NCI-H2081 treated with DMSO at 0.1 percent for 48 hours (cell line): ENCODE measurements at places on chromosomes 4 and X.

GRCh38 chr4:7886007-7886973, 53.4 kb downstream of the AFAP1 start:
- DNase-seq = no peak

- no peak for DNase-seq
Observed at GRCh38 chr4:107988763-107989035, 990 bp upstream of the HADH start.

GRCh38 chr4:188270273-188271069, 131.2 kb downstream of the TRIML1 start:
- DNase-seq = no peak

DNA sequence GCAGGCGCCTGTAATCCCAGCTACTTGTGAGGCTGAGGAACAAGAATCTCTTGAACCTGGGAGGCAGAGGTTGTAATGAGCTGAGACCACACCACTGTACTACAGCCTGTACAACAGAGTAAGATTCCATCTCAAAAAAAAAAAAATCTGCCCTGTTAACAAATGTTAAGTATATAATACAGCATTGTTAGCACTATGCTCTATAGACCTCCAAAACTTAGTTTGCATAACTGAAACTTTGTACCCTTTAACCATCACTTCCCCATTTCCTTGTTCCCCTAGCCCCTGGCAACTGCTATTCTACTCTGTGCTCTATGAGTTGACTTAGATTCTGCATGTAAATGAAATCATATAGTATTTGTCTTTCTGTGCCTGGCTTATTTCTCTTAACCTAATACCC, 76.7 kb downstream of the TAB3 start:
- no peak for DNase-seq

- DNase-seq = no peak
Observed at GRCh38 chr4:131551306-131551705, 1597.8 kb upstream of the PCDH10 start.

DNA sequence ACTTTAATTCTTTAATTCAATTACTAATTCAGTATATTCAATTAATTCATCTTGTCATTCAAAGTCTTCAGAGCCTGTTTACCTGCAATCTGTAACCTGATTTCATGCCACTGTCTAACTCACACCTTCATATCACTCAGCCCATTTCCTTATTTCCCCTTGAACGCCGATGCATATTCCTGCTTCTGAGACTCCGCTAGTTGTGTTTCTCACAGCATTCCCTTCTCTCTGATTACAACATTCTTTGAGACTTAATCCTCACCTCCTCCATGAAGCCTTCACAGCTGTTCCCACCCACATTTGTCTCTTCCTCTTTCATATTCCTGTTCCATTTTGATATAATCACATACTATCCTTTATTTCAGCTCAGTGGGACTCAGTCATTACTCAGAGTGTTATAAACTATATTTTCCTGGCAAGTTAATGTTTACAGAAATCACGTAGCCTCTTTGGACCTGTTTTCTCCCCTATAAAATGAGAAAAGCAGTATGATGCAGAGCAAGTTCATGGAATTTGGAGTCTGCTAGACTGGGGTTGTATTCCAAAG, 69.0 kb downstream of the MAP9 start:
- DNase-seq = no peak

DNA sequence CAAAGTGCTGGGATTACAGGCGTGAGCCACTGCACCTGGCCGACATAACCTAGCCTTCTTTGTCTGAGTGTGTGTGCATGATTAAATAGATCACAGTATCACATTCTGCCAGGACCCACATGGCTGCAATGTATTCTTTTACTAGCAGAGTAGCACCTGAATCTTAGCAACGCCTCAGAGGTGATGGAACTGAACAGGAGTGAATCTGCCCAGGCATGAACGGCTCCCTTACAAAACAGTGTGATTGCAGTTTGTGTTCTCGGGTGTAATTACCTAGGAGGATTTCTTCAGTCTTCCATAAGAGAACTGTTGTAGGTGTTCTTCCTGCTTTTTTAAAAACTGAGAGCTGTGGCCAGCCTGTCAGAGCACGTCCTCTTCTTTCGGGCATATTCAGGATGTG, 122.7 kb upstream of the STS start:
- no peak for DNase-seq

DNA sequence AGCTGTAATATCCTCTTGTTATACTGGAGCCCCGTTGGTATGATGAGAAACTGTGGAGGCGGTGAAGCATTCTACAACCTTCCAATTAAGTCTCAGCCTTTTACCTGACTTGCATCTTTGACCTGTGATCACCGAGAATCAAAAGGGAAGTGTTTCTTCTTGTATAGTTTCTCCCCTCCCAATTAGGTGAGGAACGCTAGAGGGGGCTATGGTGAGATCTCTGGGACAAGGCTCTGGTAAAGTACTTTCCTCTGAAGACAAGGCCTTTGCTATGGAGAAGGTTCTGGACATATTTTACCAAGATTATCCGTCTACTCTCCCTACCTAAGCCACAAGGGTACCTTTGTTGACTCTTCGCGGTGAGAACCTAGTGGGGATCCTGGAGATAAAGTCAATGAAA, 111.3 kb downstream of the CBLL2 start:
- no peak for DNase-seq

DNA sequence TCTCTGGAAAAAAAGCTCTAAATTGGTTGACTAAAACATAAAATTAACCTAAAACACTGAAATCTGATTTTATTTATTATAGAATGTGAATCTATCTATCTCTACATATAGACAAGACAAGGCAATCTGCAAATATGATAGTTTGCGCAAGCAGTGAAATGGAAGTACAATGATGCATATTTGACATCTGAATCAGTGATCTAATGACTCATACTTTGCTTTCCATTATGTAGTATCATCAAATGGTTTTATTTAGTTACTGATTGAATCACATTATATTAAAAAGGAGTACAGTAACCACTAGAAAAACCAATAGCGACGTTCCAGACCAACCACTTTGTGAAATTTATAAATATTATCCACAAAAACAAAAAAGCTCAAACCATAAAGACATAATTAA, 1969.3 kb downstream of the PCDH7 start:
- no peak for DNase-seq

GRCh38 chr4:3521621-3522325, 10.4 kb downstream of the LRPAP1 start:
- DNase-seq = no peak

DNA sequence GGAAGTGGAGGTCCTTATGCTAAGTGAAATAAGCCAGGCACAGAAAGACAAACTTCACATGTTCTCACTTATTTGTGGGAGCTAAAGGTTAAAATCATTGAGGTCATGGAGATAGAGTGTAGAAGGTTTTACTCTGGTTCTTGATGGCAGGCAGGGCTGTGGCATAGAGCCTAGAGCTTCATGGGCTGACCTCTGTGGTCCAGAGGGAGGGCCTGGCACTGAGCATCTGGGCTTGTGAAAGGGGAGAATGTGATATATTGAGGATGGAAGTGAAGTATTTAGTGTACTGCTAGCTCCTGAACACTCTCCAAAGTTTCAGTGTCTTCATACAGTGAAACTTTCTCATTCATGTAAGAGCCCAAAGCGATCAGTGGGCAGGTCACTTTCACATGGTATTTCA, 71.3 kb upstream of the ANXA3 start:
- no peak for DNase-seq

DNA sequence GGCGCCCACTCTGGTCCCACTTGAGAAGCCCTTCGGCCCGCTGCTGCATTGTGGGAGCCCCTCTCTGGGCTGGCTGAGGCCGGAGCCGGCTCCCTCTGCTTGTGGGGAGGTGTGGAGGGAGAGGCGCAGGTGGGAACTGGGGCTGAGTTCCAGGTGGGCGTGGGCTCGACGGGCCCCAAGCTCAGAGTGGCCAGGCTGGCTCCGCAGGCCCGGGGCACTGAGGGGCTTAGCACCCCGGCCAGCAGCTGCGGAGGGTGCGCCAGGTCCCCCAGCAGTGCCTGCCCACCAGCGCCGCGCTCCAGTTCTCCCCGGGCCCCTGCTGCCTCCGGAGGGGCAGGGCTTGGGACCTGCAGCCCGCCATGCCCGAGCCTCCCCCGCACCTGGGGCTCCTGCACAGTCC, 65.2 kb upstream of the SMIM10 start:
- DNase-seq = no peak

- no peak for DNase-seq
Observed at GRCh38 chr4:165325732-165326512, 1.5 kb upstream of the MSMO1 start.

GRCh38 chrX:42384956-42385355, 393.0 kb downstream of the PPP1R2C start:
- no peak for DNase-seq

DNA sequence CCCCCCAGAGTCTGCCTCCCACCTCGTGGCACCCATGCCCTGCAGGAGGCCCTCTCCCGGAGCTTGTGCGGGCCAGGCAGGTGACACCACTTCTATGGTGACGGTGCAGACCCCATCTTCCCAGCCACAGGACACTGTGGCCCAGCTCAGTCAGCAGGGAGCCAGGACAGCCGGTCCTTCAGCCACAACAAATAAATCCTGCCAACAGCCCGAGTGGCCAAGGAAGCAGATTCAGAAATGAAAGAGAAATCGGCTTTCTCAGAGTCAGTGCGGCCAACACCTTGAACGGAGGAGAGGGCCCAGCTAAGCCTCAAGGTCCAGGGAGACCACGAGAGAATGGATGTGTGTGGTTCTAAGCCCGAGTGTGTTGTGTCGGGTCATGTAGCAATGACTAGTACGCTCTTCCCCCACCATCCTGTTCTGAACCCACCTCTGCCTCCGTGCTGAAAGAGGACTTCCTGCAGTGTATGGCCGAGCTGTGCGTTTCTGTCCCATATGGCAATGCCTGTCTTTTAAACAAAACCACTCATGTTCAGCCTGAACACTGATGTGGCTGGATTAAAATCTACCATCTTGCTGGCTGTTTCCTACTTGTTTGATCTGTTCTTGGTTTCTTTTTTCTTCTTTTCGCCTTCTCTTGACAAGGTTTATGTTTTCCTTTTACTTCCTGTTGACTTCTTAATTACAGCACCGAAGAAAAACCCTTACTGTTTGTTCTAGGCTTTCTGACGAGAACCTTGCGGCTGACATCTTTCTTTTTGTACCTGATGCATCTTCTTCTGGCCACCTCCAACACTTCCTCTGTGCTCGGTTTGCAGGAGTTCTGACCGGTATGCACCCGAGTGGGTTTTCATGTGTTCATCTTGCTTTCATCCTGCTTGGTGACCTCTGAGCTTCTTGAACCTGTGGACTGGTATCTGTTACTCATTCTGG, 53.1 kb downstream of the GAK start:
- no peak for DNase-seq

- no peak for DNase-seq
Observed at GRCh38 chr4:141652161-141652778, 15.9 kb downstream of the IL15 start.

- no peak for DNase-seq
Observed at GRCh38 chrX:19875050-19875431, 12.4 kb downstream of the SH3KBP1 start.

DNA sequence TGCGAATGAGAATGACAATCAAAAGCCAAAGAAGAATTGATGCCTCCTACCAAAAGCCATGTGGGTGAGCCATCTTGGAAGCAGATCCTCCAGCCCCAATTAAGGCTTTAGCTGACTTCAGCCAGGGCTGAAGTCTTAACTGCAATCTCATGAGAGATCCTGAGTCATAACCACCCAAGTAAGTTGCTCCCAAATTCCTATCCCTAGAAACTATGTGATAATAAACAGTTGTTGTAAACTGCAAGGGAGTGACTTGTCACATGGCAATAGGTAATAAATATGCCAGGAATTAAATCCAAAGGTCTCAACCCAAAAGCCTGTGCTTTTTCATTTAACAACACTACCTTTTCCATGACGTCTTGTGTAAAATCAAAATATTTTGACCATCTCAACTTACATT, 154.2 kb upstream of the TBL1X start:
- no peak for DNase-seq

DNA sequence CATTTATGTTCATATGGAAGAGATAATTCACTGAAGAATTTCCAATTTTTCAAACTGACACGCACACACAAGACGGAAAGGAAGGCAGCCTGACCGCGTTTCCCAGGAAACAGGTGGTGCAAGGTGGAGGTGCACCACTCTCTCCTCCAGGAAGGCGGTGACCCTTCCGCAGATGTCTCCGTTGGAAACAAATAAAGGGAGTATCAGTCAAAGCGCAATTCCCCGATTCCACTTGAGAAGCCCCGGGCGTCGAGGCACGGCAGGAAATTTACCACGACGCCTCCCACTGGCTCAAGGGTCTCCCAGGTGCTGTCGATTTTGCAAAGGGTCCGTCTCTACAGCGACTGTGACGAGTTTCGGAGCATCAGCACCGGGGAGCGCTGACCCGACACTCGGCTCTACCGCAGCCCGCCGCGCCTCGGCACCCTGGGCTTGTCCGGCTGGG, 770 bp upstream of the TIGD2 start:
- DNase-seq = no peak

- no peak for DNase-seq
Observed at GRCh38 chrX:43446752-43447151, 209.3 kb upstream of the MAOA start.

GRCh38 chrX:47200385-47201150, 6.9 kb downstream of the UBA1 start:
- no peak for DNase-seq

- no peak for DNase-seq
Observed at GRCh38 chr4:72489267-72489666, 79.8 kb downstream of the ADAMTS3 start.

DNA sequence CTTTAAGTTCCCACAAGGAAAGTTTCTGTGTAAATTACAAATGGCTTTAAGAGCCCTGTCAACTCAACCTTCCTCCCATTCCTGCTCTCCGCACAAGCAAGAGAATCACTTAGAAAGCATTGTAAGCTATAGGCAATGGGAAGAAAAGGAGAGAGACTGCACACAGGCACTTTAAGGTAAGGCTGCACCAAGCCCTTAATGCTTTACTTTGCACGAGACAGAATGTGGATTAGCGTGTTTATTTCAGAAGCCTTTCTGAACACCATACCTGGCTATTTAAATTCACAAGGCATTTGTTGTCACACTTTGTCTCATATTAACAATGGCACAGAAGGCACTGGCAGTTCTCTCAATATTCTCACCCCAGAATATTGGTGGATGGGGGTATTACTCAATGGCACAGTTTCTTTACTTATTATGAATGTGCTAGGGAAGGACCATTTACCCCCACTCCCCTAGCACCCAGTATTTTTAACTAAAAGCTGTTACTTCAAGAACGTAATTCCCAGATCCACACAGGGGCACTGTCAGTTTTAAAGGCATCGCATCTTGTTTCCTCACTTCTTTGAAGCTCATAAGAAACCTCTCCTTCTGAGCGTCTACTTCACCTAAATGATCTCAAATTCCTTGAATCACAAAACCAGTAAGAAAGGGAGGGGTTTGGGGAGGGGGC, 150.0 kb downstream of the MAML3 start:
- DNase-seq = no peak
